ENCODE measurements at places on chromosomes 3 and 15.
A peak's percentile ranks its signal among the peaks of the same experiment; 100 is the strongest.

- peak; percentile 10 for DNase-seq
Measured at GRCh38 chr3:124492824-124493223, 237.4 kb upstream of the UMPS start.

DNA sequence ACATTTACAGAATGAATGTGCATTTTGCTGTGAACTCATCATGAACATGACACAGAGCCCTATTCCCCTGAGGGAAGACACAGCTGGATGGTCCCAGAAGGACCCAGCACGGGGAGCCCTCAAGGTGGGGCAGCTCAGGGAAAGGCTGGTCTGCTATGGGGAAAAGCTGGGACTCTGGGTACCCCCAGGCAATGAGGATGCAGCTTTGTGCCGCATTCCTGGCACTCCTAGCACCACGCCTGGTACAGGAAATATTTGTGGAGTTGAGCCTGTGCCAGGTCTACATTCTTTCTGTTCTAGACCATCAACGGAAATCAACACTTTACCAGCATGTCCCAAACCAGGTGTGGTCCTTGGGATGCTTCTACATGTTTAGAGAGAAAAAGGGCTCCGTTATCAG, 74.0 kb downstream of the SRGAP3 start:
- DNase-seq = no peak

DNA sequence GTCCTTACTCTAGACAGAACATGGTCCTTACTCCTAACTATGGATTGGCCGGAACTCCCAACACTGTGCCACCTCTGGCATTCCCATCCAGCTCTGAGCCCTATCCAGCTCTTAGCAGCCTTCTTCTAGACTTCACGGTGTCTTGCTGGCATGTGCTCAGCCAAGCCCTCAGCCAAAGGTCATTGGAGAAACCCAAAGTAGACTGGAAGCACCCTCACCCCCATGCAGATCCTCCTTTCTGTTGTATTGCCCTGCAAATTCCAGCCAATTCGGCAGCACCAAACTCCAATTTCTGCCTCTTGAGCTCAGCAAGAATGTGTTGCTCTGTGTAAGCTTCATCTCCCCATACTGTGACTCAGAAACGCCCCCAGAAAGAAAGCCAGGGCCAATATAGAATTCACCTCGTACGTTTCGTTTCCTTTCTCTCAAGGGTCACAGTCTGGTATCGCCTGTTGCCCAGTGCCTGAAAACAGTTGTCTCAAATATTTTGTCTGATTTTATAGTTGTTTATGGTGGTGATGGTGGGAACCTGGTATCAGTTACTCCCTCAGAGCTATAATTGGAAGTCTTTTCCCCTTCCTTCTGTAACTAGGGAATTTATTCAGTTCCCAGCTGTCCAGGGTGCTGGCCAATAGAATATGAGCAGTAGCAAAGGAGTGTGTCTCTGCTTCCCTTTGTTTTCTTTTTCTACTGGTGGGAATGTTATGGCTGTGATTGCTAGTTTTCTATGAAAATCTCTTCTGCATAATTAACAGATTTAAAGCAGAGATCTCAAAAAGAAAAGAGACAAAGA, 28.4 kb upstream of the EPHB3 start:
- DNase-seq = no peak

DNA sequence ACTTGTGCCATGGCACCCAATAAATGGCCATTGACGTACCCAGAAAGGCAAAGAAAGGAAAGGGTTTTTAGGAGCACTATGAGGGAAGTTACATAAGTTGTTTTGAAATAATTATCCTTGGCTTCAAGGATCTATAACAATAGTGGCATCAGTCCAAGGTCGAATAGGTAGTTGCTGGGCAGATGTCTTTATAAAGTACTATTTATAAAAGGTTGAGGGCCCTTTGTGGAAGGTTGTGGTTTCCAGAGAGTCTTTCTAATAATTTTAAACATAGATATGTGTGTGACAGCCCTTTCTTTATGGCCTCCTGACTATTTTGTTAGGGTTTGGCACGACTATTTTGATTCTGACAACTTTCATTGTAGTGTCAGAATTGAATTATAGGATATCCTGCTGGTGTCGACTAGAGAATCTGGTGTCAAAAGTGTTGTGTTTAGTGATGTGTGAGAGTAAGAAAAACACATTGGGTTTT, 260.5 kb downstream of the PYDC2 start:
- no peak for DNase-seq

GRCh38 chr15:22903961-22904534, 65.6 kb downstream of the NIPA2 start:
- no peak for DNase-seq

GRCh38 chr15:65105038-65105437, 10.0 kb downstream of the UBAP1L start:
- no peak for DNase-seq

- DNase-seq = no peak
Measured at GRCh38 chr3:183181606-183182005, 19.1 kb upstream of the LAMP3 start.

GRCh38 chr15:88618686-88619085, 2.5 kb upstream of the AEN start:
- no peak for DNase-seq

- DNase-seq = no peak
Measured at GRCh38 chr3:15781637-15782402, 16.0 kb downstream of the ANKRD28 start.

- peak; percentile 67 for DNase-seq
Measured at GRCh38 chr3:126487151-126487771, 11.6 kb upstream of the ZXDC start.

DNA sequence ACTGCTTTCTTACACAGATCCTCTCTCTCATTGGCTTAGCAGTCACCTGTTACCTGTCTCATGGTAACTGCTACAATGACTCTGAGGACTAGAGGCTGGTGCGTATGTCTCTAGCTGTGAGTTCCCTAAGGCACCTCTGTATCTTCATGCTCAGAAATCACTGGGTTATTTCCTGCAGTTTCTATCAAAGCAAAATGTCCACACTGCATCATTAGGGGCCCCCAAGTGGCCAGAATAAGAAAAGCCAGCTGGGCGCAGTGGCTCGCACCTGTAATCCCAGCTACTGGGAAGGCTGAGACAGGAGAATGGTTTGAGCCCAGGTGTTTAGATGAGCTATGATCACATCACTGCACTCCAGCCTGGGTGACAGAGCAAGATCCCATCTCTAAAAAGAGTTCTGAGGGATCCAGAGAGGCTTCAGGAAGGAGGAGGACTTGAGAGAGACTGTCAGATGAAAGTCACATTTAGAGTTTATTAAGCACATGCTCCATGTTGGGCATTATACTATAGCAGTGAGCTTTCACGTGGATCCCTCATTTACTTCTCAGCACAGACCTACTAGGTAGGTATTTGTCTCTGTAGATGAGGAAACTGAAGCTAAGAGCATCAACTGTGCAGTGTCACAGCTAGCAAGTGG, 2.3 kb upstream of the VPS18 start:
- DNase-seq = peak; percentile 76

GRCh38 chr3:193829781-193830180, 236.8 kb downstream of the OPA1 start:
- DNase-seq = no peak

GRCh38 chr3:11600501-11601282, 43.0 kb downstream of the VGLL4 start:
- DNase-seq = no peak

DNA sequence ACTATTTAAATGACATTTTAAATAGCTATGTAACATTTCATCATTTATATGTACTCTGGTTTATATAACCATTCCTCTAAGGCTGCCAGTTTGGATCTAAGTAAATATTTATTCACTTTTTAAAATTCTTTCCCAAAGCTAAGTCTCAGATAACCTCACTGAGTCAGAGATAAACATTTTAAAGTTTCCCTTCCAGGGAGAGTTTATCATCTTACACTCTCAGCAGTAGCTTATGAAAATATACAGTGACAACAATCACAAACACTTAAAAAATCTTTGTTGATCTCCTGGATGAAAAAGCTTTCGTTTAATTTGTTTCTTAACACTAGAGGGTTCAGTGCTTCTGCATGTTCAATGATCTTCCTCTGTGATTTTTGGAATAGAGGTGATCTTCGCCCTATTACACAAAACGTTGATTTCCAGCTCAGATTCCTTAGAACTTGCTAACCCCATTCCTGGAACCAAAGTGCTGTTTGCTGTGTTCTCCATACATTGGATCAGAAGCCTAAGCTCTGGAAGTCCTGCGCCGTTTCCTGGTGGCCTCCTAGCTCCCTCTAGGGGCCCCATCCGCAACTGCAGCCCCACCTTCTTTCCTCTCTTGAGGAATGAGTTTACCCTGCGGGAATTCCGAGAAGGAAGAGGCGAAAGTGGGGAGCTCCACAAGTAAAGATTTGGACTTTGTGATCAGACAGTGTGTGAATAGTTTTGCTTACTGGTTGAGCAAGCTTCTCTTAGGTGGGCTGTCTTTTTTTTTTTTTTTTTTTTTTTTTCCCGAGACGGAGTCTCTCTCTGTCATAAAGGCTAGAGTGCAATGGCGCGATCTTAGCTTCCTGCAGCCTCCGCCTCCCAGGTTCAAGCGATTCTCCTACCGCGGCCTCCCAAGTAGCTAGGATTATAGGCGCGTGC, 29.3 kb upstream of the SACM1L start:
- peak; percentile 58 for DNase-seq

GRCh38 chr15:80785811-80786354, 6.7 kb downstream of the CEMIP start:
- DNase-seq = no peak

DNA sequence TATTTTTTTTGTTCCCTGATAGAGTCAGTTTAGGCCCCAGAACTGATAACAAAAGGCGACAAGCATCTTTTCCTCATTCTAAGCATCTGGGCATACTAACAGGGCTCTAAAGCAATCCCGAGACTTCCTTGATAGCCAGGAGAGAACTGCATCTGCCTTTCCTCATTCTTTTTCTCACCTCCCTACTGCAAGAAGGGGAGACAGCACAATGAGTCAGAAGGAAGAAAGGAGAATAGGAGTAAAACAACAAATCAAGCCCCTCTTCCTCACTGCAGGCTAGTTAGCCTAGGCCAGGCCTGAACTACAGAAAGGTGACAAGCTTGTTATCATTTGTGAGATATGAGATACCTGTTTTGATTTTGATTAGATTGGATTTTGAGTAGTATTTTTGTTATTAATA, 97.9 kb downstream of the NAALADL2 start:
- no peak for DNase-seq

GRCh38 chr3:190595807-190596206, 81.9 kb downstream of the IL1RAP start:
- DNase-seq = no peak

GRCh38 chr3:13201851-13202250, 128.6 kb upstream of the IQSEC1 start:
- no peak for DNase-seq

GRCh38 chr15:41774062-41774881, at the start of gene MAPKBP1:
TSS of gene MAPKBP1 (plus strand) at chr15:41774484. CDS start at chr15:41775276, 792 bp downstream.
- DNase-seq = peak; percentile 99

GRCh38 chr3:155619118-155619915, 125.6 kb downstream of the PLCH1 start:
- DNase-seq = no peak

GRCh38 chr15:77440378-77440999, 19.8 kb downstream of the HMG20A start:
- DNase-seq = no peak

DNA sequence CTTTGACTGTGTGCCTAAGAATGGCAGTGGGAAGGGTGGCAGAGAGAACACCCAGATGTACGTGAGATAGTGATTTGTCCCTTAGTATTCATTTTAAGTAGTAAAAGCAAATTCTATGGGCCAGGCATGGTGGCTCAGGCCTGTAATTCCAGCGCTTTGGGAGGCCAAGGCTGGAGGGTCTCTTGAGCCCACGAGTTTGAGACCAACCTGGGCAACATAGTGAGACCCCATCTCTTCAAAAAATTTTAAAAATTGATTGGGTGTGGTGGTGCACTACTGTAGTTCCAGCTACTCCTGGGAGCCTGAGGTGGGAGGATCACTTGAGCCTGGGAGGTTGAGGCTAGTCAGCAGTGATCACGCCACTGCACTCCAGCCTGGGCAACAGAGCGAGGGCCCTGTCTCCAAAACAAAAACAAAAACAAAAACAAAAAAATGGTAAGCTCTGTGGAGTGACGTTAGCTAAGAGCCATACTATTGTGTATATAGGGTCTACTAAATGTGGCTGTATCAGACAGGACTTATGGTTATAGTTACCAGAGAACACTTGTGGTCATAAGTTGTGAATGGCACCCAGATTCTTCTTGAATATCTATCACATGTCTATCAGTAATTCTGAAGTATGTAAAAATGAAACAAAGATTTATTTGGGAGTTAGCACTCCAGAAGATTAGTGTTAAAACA, 171.5 kb downstream of the TCF12 start:
- DNase-seq = no peak

- no peak for DNase-seq
Measured at GRCh38 chr15:26572602-26573350, 200.1 kb downstream of the GABRB3 start.

- peak; percentile 39 for DNase-seq
Measured at GRCh38 chr3:32842531-32842931, 24.7 kb downstream of the TRIM71 start.

GRCh38 chr15:76024021-76024768, 12.0 kb upstream of the NRG4 start:
- DNase-seq = no peak

DNA sequence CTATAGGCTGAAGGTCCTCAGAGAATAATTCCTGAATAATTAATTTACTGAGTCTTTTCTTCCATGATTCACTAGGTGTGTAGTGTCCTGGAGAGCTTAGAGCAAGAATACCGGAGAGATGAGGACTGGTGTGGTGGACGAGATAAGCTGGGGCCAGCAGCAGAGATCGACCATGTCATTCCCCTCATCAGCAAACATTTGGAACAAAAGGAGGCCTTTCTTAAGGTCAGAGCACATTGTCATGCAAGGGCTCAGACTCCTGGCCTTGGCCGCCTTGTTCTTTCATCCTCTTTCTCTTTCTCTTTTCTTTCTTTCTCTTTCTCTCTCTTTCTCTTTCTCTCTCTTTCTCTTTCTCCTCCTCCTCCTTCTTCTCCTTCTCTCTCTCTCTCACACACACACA, 291.4 kb upstream of the UMPS start:
- no peak for DNase-seq

Measured in hematopoietic multipotent progenitor cell treated with erythropoietin and hydrocortisone succinate and interleukin-3 and kit ligand, for 4 days (in vitro differentiated cells).